ENCODE measurements at places on chromosomes 16 and 17.

GRCh38 chr17:8552577-8553320 is 77.8 kb downstream of the MYH10 start:
- no peak for DNase-seq

DNA sequence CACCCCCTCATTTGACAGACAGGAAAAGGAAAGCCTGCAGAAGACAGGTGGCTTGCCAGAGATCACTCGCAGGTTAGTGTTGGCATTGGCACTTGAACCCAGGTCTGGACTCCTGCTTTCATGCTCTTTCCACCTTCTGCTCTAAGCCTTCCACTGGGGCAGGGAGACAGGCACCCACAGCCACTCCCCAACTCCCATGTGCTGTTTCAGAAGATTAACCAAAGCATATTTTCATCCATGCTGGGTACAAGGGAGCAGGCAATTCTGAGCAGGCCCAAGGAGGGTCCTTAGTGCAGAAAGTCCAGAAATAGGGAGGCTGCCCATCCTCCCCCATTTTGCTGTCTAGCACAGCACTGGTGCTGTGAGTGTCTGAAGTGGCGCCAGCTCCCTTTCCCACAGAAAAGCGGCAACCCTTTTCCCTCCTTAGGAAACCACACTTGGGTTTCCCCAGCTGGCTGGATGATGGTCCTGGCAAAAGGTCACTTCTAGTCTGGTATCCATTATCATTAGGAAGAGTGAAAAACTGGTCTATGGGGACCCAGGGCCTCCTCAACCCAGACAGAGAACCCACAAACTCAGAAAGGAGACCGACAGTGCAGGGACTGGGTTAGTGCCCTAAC is 2.0 kb upstream of the CAVIN1 start:
- DNase-seq = no peak

GRCh38 chr17:40350689-40351358 is 13.7 kb downstream of the GJD3 start:
- no peak for DNase-seq

DNA sequence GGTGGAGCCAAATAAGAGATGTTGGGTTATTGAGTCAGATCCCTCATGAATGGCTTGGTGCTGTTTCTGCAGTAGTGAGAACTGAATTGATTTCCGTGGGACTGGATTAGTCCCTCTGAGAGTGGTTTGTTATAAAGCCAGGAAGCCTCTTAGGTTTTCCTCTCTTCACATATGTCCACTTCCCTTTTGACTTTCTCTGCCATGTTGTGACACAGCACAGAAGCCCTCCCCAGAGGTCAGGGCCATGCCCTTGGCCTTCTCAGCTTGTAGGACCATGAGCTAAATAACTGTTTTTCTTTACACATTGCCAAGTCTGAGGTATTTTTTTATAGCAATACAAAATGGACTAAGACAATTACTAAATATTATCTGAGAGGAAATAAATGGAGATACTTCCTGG is 10.3 kb upstream of the HAPSTR1 start:
- no peak for DNase-seq

DNA sequence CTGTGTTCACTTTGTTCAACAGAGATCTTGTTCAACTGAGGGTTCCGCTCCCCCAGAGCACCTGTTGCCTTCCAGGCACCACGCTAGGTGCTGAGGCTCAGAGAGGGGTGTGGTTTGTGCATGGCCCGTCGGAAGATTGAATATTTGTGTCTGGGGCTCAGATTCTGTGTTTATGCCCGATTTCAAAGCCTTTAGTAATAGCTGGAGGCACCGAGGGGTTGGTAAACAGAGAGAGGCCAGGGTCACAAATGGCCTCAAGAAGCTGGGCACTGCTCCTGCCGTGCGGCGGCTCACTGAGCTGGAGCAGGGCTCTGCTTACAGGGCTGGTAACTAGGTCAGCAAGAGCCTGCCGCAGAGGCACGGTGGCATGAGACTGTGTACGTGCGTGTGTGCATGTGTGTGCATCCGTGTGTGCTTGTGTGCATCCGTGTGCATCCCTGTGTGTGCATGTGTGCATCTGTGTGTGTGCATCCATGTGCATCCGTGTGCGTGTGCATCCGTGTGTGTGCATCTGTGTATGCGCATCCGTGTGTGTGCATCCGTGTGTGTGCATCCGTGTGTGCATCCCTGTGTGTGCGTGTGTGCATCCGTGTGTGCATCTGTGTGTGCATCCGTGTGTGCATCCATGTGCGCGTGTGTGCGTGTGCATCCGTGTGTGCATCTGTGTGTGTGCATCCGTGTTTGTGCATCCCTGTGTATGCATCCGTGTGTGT is 5.4 kb downstream of the ITGAE start:
- no peak for DNase-seq

DNA sequence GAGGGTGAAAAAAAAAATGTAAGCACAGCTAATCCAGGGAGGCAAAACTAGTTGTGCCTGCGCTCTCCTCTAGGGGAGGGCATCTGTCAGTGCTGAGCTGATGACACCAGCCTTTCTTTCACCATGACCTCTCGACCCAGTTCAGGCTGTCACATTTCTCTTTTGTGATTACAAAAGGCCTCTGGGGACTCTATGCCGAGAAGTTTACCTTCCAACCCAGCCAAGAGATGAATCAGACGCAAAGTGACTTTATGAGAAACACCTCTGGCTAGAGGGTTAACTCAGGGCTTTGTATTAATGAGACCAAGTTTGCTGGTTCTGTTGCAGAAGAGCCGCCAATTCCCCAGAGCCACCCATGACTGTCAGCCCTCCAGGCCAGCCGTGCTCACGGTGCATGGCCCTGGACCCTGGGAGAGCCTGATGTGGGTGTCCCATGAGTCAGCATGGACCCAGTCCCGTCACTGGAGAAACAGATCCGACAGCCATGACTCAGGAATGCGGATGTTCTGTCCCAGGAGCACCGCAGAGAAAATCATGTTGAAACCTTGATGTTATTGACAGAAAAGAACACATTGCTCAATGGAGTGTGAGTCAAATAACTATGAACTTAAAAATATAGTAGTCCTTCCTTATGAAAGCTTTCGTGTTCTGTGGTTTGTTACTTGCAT is 437.2 kb downstream of the HS3ST3B1 start:
- no peak for DNase-seq

GRCh38 chr16:6131526-6132050 is 1034.0 kb upstream of the EEF2KMT start:
- DNase-seq = no peak

DNA sequence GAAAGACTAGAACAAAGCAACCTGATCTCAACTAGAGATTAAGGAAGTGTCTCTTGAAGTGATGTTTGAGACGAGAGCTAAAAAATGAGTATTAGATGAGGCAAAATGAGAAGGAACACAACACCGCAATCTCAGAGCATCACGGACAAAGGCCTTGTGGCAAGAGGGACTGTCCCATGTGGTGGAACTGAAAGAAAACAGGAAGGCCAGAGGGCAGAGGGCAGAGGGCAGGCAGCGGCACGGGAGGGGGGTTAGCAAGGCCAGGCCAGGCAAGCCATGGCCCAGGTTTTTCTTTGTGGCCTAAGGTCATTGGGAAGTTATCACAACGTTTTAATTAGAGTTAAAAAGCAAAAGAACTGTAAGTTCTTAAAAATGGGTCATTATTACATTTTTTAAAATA is 22.5 kb downstream of the RPA1 start:
- no peak for DNase-seq

GRCh38 chr16:57726433-57726947 is 9.1 kb upstream of the KATNB1 start:
- no peak for DNase-seq

DNA sequence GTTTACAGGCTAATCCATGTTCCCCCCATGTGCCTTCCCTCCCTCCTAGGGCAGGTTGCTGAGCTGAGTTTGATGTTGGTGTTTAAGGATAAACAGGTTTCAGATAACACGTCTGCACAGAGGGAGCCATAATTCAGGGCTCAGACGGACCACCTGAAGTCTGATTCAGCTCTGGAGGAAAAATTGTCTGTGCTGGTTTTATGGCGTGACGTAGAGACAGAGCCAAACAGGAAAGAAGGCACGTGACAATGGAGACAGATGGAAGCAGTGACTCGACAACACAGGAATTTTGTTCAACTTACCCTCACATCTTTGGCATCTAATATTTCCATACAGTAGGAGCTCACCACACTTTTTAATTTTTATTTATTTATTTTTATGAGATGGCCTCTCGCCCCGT is 10.7 kb upstream of the USP10 start:
- DNase-seq = no peak

- DNase-seq = no peak
Measured at GRCh38 chr17:5838661-5839300, 231.4 kb upstream of the WSCD1 start.

DNA sequence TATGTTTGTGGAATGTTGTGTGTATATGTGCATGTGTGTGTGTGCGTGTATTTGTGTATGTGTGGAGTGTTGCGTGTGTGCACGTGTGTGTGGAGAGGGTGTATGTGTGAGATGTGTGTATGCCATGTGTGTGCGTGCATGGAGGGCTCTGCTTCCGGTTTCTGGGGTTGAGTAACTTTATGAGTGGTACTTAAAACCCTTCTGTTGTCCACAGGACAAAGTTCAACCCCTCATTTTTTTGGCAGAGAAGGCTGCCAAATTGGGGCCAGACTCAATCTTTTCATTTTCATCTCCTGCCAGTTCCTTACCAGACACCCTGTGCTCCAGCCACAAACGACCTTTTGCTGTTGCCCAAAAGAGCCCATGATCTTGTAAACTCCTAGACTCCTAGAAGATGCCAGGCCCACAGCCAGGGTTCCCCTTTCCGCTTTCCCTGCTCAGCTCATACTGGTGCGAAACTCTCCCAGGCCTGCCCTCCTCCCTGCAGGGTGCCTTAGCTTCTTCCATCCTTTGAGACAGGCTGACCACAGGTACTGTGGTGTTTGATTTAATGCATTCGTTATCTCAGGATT is 100.2 kb downstream of the CMIP start:
- DNase-seq = no peak

GRCh38 chr16:68190736-68191510 is 45.0 kb downstream of the ESRP2 start:
- DNase-seq = no peak

DNA sequence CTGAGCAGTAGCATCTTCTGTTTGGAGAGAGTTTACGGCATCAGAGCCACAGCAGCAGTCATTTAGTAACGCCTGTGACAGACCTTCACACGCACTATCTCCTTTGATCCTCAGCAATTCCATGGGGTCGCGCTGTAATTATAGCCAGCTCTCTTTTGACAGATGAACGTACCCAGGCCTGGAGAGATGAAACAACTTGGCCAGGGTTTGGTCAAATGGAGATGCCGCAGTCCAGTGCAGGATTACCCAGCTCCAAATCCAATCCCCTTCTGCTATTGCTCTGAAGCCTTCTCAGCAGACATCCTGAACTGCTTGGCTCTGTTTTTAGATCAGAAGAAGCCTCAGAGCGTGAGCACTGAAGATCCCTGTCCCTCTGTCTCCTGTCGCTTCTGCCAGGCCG is 83.9 kb downstream of the SOX9 start:
- no peak for DNase-seq

DNA sequence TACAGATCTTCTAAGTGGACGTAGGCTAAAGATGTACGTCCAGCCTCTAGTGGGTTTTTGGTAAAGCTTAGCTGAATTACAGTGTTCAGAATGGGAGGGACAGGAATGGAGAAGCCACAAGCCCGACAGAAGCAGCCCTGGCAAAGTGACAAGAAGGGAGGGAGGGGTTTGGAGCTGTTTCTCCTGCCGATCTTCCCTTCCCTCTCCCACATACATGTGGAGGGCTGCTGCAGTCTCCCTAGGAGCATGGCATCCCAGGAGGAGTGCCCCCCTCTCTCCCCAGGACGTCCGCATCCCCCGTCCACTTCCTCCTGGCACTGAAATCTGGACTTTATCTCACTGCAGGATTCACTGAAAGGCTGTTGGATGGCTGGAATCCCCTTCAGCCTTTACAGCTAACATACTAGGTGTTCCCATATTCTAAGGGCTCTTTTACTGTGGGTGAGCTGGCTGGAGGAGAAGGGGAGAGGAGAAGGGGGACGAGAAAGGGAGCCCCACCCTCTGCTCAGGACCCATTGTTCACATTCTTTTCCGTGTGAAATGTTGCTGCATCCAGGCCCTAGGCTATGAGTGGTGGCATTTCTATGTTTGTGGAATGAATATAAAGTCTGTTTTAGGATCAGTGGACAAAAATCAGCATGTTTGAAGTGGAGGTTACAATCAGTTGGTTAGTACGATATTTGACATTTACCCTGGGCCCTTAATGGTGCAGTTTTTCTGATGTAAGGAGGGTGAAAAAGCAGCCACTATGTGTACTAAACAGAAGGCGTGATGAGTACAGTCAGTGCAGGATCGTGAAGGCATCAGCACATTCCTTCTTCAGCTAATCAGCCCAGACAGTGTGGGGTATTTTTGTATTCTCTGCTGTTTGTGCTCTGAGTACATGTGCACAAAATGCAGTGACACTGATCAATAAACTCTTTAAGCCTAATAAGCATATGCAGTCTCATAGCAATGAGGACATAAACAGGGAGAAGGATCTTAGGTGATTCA is 94.6 kb downstream of the SPECC1 start:
- DNase-seq = no peak

GRCh38 chr17:16989230-16989952 is 17.5 kb upstream of the TNFRSF13B start:
- DNase-seq = no peak

- DNase-seq = no peak
Measured at GRCh38 chr17:2459917-2460271, 51.8 kb downstream of the METTL16 start.

DNA sequence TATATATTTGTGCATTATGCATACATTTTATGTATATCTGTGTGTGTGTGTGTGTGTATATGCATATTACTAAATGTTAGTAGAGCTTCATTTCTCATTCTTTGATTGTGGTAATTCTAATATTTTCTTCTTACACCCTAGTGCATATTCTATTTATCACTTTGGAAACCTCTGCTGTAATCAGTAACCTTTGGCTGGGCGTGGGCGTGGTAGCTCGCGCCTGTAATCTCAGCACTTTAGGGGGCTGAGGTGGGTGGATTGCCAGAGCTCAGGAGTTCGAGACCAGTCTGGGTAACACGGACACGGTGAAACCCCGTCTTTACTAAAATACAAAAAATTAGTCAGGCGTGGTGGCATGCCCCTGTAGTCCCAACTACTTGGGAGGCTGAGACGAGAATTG is 26.9 kb downstream of the CPSF4L start:
- DNase-seq = no peak

DNA sequence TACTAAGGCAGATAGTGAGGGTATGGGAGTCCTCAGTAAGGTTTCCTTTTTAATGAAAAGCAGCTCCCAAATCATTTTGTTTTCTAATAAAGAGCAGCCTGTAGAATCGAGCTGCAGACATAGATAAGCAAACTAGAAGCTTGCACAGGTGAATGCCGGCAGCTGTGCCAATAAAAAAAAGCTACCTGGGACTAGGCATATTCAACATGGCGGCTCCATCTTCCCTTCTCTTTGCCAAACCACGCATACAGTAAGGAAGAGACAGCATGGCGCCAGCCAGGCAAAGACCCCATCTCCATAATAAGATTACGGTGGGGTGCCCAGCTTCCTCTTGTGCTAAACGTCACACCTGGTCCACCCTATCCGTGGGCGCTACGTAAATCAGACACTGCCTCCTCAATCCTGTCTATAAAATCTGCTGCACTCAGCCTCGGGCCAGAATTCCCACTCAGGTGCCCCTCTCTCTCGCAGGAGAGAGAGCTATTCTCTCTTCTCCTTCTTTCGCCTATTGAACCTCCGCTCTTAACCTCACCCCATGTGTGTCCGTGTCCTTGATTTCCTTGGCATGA is 92.7 kb upstream of the FA2H start:
- DNase-seq = no peak
